NAMALWA (cell line): ENCODE measurements at places on chromosomes 6 and 20.

DNA sequence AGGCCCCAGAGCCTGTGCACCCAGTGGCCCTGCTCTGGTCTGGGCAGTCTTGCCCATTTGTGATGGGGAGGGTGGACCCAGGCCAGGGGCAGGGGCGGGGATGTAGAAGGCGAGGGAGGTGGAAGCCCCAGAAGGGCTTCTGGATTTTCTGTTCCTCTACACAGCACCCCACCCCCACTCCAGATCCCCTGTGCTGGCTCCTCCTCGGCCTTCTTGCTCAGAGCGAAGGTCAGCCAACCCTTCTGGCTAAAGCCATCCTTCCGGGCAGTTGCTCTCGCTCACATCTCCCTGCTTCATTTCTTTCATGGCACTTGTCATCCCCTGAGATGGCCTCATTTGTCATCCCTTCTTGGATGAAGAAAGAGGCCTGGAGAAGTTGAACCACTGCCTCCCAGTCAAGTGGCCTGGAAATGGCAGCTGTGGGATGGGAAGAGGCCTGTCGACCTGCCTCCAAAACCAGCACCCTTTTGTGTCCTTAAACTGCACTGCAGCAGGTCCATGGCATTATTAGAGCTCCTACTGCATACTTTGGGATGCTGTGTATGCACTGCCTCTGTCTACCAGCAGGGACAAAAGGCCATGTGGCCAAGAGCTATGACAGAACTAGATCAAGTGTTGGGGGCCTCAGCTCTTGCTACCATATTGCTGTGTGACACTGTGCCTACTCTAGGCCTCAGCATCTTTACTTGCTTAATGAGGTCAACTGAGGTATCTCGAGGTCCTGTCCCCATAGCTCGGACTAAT lies 19.9 kb downstream of the PEDS1 start:
- DNase-seq = peak; percentile 31

DNA sequence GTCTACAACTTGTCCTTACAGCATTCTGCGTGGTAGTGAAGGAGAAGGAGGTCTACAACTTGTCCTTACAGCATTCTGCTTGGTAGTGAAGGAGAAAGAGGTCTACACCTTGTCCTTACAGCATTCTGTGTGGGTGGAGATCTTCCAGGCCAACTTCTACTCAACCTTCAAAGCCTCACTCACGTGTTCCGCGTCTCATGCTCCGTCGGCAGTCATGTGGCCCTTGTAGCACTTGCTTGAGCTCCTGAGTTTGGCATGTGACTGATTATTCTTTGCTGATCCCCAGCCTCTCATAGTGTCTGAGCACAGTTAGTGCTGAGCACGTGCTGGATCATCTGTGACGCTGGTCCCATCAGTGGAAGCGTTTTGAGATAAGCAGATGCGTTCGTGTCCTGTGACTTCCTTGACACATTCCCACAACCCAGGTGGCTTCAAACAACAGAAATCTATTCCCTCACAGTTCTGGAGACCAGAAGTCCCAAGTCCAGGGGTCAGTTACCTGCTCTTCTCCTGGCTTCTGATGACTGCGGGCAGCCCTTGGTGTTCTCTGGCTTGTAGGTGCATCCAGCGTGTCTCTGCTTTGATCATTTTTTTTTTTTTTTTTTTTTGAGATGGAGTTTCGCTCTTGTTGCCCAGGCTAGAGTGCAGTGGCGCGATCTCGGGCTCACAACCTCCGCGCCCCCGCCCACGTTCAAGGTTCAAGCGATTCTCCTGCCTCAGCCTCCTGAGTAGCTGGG lies 2.6 kb downstream of the SS18L1 start:
- DNase-seq = no peak

GRCh38 chr20:34131491-34131890 lies 19.4 kb upstream of the EIF2S2 start:
- DNase-seq = no peak

- no peak for DNase-seq
Measured at GRCh38 chr6:37389857-37390256, 36.1 kb downstream of the RNF8 start.

GRCh38 chr20:38301309-38301708 lies 2.6 kb upstream of the BPI start:
- no peak for DNase-seq

- DNase-seq = no peak
Measured at GRCh38 chr20:23449421-23449820, 3.3 kb downstream of the CST11 start.

DNA sequence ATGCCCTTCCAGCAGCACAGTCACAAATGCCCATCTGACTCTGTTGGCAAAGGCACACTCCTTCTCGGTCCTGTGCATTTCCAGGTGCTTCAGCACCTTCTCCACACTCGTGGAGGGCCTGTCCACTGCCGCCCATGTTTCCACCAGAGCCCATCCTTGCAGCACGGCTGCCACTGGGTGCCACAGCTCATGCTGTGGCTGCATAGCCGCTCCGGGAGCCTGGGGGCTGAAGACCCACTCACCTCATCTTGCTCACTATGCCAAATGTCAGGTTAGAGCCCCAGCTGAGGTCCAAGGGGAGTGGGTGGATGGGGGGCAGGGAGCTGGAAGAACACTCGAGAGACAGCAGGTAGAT lies 6.9 kb downstream of the ZKSCAN3 start:
- no peak for DNase-seq

- no peak for DNase-seq
Measured at GRCh38 chr6:43972913-43973300, 154.3 kb downstream of the MRPL14 start.

GRCh38 chr6:136333824-136334464 lies 44.3 kb upstream of the BCLAF1 start:
- no peak for DNase-seq

DNA sequence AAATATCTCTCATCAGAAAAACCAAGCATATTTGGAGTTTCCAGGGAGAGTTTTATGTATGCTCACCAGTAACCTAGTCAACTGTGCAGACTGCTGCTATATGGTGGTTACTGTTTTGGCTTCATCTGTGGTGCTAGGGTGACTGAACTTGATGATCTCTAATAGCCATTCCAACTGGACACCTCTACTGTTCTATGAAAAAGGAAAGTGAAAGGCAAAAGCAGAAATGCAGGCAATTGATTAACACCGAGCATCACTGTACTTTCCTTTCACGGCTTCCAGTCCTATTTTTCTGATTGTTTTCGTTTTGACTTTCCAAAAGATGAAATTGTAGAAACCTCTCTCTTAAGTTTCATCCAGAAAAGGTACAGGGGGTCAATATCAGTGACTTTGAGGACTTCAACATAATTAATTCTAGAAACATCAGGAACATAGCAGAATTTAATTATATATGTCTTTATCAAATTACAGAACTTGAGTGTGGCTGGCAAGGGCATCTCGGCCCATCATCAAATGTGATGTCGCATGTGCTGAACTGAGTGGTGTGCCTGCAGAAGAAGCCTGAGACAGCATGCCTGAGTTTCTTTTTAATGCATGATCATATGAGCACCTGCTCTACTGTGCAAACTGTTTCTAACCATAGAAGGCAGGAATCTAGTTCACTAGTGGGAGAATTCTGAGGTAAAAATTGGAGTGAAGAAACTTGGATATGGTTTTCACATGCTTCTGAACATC lies 464.3 kb upstream of the FLRT3 start:
- no peak for DNase-seq

DNA sequence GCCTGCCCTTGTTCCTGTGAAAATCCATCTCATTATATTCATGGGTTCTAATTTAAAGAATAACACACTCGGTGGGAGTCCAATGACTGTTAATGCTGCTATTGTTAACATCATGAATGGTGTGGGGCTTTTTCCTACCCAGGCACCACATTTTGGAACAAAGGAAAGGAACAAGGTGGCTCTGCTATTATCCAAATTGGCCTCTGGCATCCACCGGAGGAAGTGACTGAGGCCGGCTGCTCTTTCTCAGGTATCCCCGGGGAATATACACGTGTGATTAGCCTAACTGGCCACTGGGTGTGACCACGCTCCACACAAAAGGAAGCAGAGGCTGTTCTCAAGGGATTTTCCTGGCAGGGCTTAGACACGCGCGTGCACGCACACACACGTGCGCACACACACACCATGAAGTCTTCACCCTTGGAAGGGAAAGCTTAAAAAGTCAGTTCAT lies 601.2 kb upstream of the ARID1B start:
- no peak for DNase-seq

DNA sequence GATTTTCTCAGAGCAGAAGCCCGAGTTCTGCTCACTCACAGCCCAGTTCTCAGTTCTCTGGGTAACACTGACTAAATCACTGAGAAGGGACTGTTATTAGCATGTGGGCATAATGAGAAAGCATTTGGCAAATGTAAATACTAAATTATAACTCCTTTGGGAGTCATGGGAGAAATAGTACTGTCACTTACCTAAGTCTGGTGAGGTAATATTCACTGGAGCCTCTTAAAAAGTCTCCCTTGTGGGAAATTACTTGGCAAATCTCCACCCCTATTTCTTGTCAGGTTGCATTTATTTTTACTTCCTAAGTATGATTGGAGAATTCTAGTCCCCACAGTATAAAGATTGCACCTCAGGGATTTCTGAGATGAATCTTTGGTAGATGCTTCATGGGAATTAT lies 254.3 kb downstream of the SLC35F1 start:
- DNase-seq = no peak

DNA sequence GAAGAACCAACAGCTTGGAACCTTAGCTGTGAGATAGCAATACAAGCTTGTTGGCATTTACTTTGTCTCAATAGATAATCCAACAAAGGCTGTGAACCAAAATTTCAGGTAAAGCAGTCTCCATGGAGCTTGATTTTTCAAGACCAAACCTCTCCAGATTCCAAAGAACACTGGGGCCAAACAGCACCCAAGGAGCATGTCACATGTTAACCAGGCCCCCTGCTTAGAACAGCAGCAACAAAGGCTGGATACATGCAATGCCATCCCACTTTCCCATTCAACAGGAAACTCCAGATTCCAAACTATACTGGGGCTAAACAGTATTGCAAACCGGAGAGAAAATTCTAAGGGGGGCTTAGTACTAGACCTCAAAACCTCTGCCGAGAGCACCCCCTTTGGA lies 15.8 kb upstream of the RNASET2 start:
- DNase-seq = no peak

GRCh38 chr20:14507711-14508110 lies 170.3 kb upstream of the FLRT3 start:
- no peak for DNase-seq

GRCh38 chr6:25601800-25602673 lies 50.0 kb upstream of the SCGN start:
- DNase-seq = peak; percentile 69

DNA sequence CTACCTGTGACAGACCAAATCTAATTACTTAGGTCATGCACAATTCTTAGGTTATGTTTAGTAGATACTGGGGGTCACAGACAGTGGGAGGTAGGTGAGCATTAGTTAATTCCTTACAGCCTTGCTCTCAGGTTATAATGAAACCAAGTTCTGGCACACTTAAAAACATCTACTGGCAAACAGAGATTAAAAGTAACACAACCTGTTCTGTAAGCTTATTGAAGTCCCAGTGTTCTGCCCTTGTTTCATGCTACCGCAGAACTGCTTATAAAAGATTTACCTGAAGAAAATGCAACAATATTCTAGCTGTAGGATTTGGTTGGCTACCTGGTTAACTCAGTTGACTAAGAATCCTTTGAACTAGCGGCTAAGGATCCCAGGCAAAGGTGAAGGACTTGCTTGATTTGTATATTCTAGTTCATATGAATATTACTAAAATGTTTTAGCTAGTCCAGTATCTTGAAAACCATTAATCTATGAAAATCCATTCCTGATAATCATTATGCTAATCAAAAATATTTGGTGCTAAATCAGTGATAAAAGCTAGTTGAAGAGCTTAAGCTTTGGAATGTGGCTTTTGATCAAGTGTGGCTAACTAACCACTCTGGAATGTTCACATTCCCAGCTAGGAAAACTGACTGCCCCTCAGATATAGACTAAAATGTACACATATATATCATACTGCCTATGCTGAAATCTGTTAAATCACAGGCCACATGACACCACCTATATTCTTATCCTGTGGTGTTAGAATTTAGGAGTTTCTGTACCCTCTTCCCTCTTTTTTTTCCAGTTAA lies 7.2 kb downstream of the PEX3 start:
- DNase-seq = no peak

GRCh38 chr20:49508435-49509199 lies 26.1 kb upstream of the KCNB1 start:
- DNase-seq = peak; percentile 76

DNA sequence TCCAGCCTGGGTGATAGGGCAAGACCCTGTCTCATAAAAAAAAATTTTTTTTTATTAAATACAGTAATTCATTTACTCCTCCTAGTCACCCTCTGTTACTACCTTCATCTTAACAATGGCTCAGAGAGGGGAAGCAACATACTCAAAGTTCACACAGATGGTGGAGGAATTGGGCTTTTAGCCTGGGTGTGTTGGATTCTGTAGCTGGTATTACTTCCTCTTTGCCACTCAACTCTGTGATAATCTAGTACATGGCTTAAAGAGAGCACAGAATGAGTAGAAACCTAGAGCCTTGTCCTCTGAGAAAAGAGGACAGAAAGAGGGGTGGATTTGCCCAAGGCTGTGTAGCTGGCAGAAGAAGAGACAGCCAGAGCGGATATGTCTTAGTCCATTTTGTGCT lies 96.6 kb downstream of the DLGAP4 start:
- peak; percentile 12 for DNase-seq

- DNase-seq = no peak
Measured at GRCh38 chr6:53269827-53270226, 78.9 kb downstream of the ELOVL5 start.

DNA sequence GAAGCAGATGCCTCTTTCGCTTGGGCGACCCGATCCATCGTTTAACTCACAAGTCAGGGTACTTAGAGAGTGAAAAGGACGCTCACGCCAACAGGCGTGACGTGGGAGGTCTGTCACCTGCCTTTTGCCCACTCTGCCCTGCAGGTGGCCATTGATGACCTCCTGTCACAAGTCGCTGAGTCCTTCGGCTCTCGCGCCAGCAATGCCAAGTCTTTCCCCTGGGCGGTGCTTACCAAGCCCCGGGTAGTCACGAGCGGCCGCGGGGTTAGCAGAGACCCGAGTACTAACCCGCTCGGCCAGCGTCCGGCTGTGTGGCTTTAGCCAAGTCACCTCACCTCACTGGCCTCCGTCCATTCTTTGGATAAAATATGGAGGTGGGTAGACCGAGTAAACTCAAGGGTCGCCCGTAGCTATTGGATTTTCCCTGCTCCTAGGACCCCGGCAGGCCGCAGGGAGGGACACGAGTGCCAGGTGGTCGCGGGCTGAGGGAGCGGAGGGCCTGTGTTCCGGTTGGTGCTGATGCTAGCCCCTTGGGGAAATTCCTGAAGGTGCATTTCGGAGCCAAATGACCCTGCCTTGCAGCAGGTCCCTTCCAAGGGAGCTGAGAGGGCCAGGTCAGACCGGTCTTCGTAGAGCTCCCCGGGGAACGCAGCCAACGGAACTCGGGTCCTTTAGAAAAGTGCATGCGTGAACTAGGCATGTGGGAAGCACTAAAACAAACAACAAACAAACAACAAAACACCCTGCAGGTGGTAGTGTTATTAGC lies 668 bp downstream of the PKIB start:
- no peak for DNase-seq
